Kasumi-1 (cell line): ENCODE measurements at places on chromosomes 1 and 21.
A peak's percentile ranks its signal among the peaks of the same experiment; 100 is the strongest.

DNA sequence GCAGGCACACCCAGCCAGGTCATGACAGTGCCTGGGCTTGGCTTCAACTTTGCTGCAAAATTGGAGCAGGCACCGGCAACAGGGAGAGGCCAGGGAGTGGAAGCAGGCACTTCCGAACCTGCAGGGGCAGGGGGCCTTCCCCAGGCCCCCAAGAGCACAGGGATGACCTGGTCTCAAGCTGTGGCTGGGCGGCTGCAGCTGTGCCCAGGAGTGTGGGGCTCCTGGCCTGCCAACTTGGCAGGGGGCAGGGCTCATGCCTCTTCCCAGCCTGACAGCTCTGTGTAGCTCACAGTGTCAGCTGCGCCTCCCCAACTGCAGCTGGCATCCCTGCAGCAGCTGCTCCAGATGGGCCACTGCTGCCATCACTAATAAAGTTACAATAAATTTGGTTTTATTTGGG lies 51.5 kb upstream of the SCYL3 start:
- no peak for DNase-seq

DNA sequence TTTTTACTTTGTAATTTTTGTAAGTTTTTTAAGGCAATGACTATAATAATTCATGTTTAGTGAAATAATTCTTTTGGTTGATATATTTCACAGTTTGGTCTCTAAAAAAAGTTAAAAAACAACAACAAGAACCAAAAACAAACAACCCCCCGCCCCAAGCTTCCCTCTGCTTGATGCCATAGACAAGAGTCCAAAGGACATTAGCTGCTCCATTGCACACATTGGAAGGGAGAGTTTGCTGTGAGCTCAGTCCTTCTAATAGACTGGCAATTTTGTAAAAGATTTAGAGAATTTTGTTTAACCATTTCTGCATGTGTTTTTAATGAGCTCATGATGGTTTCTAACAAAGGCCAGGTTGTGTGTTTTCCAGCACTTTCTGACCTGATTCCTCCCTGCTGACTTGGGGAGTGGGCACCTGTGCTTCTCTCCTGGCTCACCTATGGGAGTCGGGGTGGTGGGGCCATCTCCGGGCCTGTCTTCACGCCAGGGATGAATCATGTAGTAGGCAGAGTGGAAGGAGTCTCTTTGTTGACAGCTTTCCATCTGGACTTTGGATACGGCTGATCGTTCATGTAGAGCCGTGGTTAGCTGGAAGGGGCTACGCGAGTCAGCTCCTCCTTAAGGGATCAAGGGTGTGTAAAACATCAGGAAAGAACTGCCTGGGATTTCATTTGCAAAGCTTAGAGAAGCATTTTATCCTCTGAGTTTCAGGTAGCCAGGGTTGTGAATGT lies 14.1 kb downstream of the ZBTB18 start:
- no peak for DNase-seq

GRCh38 chr21:28541371-28542112 lies 451.1 kb downstream of the LTN1 start:
- no peak for DNase-seq

DNA sequence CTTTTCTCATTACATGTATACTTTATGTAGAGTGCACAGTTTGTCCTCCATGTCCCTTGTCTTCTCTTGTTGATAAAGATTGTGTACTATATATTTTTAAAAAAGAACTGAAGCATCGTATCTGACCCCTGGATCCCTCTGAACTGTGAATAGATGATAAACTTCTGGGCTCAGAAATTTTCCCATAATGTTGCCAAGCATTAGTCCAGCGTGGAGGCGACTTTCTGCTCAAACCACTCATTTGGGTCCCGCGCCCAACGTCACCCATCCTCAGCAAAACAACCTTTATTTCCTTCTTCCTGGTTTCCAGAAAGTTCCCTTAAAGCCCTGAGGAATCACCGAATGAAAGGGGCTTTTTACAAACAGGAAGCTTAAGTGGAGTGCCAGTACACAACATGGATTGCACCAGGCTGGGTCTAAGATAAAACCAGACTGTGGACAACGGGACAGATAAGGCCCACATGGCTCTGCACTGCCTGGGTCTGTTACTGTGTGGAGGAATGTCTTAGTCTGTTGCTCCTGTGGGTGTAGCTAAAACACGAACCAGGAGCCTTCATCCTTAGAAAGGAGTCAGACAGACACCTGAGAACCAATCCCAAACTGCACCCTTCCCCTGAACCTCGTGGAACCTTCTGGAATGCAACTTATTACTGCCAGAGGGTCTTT lies 15.6 kb downstream of the EVA1C start:
- DNase-seq = no peak

DNA sequence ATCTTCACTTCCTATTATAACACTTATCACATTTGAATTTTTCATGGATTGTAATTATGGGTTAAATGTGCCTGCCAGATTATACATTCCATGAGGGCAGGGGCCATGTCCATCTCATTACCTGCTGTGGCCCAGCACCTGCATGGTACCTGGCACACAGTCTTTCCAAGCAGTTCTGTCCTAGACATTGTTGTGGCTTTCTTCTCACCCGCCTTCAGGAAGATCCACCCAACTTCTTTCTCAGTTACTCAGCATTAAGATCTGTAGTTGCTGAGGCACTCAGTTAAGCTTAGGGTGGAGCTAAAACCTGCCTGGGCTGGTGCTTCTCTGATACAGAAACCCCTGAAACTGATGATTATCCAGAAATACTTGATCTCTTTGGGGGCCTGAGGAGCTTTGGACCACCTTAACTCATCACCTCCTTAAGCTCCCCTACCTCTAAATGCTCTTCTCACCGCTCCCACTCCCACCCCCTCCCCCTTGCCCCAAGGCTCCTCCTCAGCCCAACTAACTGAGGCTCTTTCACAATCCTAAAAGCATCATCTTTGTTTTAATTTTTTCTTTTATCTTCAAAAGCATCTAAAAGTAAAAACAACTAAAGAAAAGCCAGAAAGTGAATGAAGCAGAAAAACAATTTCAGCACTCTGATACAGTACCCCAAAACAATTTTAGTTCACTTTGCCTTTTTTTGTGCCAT lies 190.6 kb downstream of the FGGY start:
- no peak for DNase-seq

DNA sequence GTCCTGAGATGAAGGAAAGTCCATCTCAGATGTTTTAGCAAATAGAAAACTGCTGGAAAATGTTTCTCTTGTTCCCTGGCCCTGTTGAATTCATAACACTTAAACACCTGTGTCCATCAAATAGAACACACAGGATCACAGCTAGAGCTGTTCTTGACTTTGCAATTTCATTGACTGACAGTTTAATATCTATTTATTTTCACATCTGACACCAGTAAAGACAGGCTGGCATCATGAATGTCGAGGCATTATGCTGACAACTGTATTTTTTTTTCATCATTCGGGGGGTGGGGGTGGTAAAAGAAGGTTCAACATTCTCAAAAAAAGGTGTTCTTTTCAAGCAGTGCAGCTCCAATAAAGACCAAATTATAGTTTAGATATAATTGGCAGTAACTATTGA lies 591.2 kb upstream of the PTBP2 start:
- DNase-seq = no peak

GRCh38 chr1:200428482-200429205 lies 18.8 kb upstream of the ZNF281 start:
- DNase-seq = no peak

DNA sequence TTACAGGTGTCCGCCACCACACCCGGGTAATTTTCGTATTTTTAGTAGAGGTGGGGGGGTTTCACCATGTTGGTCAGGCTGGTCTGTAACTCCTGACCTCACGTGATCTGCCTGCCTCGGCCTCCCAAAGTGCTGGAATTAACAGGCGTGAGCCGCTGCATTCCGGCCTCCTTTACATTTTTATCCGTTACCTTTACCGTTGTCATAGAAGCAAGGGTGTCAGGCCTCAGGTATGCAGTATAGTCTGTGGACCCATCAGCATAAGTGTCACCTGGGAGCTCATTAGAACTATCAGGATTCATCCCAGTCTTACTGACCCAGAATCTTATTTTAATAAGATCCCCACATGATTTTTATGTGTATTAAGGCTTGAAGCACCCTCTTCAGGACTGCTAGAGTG lies 5.4 kb downstream of the CDC42 start:
- no peak for DNase-seq

GRCh38 chr1:32309960-32310359 lies 18.1 kb downstream of the HDAC1 start:
- no peak for DNase-seq

DNA sequence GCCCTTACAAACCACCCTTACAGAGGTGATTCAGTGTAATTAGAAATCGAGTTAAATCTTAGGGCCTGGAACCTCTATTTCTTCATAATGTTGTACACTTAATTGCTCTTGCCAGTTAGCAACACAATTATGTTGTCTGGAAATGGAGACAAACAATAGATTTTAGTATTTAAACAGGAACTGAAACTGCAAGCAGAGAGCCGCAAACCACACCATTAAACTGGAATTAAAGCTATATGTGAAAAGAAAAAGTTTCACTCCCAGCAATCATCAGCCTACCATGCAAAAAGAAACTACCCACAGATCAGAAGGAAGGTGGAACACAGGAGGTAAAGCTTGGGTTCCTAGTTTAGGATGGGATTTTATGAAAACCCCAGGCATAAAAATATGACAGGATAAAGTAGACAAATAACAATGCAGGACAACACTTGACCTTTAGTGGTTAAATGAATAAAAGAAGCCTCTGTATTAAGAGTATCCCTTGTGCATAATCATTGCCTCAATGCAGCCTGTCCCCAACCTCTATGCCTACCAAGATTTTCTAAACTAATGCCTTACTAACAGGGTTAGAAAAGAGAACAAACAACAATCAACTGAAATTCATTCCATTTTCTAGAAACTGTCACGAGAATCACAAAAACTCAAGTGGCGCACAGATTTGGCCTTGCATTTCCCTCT lies 304.3 kb upstream of the ESRRG start:
- no peak for DNase-seq

GRCh38 chr1:107529511-107530149 lies 388.8 kb downstream of the NTNG1 start:
- DNase-seq = peak; percentile 81

- DNase-seq = no peak
Measured at GRCh38 chr1:27877115-27877416, 4.7 kb downstream of the THEMIS2 start.

- no peak for DNase-seq
Measured at GRCh38 chr1:78491451-78492071, 787 bp downstream of the PTGFR start.

DNA sequence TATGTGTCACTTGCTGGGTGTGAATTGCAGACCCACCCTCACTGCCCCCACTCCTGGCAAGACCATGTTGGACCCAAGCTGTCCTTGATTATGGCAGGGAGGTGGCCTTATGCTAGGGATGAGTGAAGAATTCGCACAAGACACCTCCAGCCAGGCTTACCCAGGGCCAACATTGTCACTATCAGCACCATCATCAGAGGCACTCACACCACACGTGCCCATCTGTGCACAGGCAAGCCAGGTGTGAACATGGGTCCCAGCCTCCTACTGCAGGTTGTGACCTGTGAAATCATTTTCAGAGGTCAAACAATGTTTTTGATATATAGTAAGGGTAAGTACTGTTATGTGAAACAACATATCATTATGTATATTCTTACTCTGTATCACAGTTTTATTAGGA lies 20.3 kb upstream of the RGS8 start:
- DNase-seq = no peak

DNA sequence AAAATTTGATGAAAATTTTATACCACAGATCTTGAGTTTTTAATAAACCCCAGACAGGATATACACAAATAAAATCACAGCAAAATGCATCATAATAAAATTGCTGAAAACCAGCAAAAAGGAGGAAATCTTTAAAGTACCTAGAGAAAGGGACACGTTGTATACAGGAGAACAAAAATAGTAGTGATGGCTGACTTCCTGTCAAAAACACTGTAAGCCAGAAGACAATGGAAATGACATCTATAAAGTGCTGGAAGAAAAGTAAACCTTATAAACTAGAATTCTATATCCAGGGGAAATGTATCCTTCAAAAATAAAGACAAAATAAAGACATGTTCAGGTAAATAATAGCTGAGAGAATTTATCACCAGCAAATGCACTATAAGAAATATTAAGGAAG lies 14.6 kb upstream of the PTGFRN start:
- no peak for DNase-seq

- no peak for DNase-seq
Measured at GRCh38 chr1:180141381-180141934, 13.2 kb upstream of the QSOX1 start.

GRCh38 chr1:17293681-17294425 lies 14.1 kb upstream of the PADI4 start:
- no peak for DNase-seq

DNA sequence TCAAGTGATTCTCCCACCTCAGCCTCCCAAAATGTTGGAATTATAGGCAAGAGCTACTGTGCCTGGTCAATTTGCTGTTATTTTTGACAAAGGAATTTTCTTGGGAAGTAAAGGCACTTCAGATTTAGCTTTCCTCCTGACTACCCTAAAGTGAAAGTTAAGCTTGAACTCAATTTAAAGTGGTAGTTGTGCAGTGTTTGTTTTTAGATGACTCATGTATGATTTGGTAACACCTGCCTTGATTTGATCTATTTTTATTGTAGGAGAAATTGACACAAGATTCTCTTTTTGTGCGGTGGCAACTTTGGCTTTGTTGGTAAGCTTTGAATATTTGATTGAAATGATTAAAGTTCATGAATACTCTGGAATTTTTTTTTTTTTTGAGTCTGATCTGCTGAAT lies 5.0 kb downstream of the RABGGTB start:
- no peak for DNase-seq

DNA sequence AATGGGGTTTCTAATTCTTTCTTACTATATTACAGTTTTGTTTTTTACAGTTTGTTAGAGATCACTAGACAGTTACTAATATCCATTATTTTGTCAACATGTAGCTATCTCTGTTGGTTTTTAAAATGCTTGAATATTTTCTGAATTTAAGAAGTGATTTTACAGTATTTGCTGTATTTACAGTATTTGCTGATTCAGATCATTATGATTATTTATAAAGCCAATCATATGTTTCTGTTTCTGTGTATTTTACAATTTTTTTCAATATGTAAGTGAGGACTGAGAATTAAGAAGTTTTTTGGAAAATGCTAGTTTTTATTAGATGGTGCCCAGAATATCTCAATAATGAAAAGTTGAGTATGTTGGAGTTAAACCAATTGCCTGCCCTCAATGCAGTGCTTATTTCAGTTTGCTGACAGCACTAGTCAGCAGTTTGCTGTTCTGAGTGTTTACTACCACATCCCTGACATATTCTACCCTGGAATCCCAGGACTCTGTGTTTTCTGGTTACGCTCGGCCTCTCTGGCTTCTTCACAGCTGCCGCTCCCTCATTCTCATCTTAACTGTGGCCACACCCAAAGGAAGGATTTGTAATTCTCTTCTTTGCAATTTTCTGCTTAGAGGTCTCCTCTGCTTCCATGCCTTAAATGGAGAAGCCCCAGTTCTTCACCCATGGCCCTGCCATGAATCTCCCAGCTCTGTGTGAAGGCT lies 68.0 kb upstream of the BACH1 start:
- no peak for DNase-seq

- DNase-seq = peak; percentile 3
Measured at GRCh38 chr1:209063767-209064659, 519.5 kb upstream of the CAMK1G start.

DNA sequence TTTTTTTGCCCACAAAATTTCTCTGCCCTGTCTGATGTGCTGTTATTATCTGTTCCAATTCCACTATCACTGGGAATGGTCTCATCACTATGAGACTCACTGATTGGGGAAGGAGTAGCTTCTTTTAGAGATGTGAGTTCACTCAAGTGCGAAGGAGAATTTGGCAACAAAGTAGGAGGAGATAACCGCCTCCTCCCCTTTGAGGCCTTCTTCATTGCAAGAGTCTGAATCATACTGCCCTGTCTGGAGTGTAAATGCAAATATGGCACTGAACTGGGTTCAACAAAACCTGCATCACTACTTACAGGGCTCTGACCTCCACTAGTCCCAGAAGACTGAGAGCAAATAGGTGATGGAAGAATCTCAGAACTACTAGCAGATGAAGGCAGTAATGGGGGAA lies 83.4 kb downstream of the ASH1L start:
- no peak for DNase-seq
